ENCODE measurements at places on chromosomes 12 and 14.
A peak's percentile ranks its signal among the peaks of the same experiment; 100 is the strongest.

DNA sequence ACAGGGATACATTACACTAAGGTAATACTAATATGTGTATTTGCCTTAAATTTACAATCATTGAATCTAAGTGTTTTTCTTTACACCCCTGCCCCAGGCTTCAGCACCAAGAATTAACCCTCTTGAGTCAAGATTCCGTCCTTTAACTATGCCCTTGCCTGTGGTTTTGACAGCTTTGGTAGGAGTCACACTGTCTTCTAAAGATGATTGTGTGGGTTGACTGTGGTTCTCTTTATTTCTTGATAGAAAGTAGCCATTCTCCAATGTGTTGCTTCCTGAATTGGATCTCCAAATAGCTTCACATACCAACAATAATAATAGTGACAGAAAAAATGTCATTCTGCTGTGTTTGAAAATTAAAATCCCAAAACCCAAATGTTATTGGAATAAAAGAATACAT, 3.6 kb downstream of the CLEC7A start:
- DNase-seq: no peak

DNA sequence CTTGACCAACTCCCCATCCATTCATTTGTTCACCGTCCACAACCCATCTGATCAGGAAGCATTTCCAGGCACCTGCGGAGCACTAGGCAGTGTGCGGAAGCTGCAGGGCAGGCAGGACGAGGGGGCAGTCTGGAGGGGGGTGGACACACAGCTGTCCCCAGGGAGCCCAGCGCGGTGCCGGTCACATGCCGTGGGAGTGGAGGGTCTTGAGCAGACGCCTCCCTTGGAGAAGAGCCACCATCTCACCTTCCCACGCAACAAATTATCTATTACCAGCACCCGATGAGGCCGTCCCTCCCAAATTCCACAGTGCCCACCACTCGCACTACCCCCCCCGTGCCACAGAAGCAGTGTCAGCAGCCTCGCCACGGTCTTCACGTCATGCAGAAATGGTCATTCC, 10.8 kb downstream of the DLK1 start:
- DNase-seq: no peak

DNA sequence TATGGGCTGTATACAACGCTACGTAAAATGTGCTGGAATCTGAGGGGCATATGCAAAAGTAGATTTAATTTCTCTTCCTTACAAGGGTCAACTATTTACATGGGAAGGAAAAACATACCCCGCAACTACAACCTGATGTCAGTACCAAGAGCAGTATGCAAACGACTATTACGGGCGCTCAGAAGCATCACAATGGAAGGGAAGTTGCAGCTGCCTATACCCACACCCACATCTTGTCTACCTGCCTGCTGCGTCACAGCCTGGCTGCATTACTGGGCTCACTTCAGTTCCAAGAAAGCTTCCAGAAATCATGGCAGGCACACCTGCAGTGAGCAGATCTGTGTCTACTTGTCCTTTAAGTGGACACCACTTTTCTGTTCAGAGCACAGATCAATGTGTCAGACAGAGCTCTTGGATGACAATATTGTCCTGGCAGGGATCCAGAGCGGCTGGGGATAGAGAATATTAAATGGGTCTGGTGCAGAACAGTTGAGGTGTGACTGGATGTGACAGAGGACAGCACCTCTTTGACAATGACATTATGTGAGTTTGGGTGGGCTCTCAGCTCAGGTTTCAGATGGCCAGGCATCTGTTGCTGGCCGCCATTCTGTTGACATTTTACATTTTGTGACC, 41.5 kb upstream of the GNG2 start:
- DNase-seq: no peak

DNA sequence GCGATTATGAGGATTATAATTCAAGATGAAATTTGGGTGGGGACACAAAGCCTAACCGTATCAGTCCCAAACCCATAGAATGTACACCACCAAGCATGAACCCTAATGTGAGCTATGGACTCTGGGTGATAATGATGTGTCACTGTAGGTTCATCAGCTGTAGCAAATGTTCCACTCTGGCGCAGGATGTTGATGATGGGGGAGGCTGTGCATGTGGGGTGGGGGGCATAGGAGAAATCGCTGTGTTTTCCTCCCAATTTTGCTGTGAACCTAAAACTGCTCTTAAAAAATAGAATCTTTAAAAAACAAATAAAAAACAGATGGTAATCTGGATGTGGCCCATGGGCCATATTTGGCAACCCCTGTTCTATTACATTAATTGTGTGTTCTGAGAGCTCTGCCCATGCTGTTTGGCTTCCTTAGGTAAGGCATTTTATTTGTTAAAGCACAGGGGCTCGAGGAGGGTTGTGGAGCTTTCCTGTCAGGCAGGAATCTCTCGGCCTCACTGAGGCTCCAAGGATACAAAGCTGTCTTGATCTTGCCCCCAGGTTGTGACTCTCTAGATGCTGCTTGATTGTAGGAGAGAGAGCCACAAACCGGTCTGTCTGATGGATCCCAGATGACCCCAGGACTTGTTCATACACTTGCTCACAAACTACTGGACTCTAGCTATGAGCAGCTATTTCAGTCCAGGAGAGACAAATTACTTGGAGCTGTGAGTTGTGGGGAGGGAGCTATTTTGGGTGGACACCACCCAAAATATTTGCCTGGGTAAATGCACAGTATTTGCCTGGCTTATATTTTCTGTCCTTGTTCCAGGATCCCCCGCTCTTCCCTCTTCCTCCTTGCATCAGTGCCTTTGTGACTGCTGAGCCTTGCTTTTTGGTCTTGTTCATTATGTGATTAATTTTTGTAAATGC, 340.2 kb downstream of the MED13L start:
- no peak for DNase-seq

DNA sequence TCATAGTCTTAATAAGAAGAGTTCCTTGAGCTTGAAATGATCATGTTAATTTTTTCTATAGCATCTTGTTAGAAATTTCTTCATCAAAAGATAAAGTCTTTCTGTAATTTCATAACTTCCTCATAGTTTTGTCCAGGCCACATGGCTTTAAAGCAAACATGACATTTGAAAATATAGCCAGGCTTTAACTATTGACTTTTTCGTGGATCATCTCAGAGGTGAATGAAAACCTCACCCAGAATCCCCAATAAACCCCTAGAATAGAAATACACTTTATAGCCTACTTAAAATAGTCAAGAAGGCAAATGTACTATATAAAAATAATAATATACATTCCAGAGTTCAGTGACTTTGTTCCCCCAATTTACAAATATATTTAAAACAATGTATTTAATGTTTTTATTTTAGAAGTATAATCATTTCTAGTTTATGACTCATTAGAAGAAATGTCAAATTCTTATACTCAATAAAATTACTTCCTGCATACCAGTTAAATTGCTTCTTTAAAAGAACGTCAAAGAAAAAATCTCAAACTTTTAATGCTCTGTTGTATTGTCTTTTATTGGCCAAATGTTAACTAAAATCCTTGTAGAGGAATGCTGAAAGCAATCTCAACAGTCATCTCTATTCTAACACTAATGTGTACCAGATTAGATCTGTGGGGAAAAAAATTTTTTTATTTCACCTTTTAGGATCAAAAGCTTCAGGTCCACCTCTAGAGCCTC, 21.6 kb downstream of the EXOC5 start:
- no peak for DNase-seq

DNA sequence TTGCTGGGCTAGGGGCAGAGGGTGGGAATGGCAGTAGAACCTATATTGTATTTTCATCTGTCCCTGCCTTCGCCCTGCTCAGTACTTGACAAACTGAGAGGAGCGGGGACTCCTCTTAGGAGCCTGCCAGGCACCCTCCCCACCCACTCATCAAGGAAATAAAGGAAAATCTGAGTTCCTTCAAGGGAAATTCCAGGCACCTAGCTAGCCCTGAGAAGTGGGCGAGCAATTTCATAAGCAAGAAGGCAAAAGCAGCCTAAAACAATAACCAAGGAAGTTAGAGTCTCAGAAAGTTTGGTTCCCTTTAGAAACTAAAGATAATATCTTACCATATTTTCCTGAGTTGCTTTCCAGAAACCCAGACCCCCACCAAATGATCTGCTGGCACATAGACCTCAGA, 10.6 kb upstream of the PLEKHD1 start:
- no peak for DNase-seq

GRCh38 chr14:37594238-37594970, 645 bp downstream of the FOXA1 start:
- DNase-seq: no peak

DNA sequence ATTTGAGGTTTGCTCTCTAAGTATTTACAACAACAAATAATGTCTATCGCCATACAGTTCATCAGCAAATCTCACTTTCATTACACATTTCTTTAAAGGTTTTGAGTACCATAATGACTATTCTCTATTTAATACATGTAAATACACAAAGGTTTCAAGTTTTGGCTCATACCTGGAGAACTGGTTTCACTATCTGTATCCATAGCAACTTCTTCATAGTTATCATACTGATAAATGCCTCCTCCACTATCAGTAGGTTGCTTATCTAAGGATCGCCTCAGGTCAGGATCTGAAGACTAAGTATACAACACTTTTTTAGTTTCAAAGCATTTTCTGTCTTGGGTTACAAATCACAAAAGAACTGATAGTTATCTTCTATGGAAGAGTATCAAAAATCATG, 21.4 kb downstream of the ZFC3H1 start:
- no peak for DNase-seq

- DNase-seq: no peak
Observed at GRCh38 chr12:114412825-114413749, 7.1 kb upstream of the TBX5 start.

- DNase-seq: no peak
Observed at GRCh38 chr12:98772818-98773217, 127.7 kb downstream of the APAF1 start.

GRCh38 chr14:75515629-75515996, 6.7 kb upstream of the BATF start:
- peak; percentile 25 for DNase-seq

DNA sequence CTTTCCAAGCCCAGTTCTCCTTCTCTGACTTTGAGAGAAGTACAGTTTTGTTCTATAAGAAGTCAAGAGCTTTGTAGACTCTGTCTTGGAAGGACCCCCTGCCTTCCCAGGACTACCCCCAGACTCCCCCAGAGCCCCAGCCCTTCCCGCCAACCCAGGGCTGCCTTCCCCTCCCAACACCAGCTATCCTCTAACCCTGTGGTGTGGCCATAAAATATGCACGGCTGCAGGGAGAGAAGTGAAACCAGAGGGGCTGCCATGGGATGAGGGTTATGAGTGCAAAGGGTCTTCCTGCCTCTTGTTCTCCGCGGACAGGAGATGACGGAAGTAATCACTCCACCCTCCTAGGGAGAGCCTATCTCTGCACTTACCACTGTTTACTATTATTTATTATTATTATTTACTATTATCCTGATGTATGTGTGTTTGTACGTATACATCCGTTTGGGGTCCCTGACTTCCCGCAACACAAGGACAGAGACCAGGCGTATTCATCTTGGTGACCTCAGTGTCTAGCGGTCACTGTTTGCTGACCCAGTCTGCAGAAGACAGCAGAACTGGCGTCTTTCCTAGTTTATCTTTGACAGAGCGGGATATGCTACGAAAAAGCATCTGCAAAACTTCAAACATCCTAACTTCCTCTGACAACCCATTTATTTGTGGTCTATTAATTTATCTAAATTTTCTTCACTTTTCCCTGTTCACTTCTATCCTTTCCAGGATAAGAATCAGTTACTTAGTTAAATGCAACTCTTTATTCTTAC, 3.5 kb upstream of the SCNN1A start:
- DNase-seq: no peak

DNA sequence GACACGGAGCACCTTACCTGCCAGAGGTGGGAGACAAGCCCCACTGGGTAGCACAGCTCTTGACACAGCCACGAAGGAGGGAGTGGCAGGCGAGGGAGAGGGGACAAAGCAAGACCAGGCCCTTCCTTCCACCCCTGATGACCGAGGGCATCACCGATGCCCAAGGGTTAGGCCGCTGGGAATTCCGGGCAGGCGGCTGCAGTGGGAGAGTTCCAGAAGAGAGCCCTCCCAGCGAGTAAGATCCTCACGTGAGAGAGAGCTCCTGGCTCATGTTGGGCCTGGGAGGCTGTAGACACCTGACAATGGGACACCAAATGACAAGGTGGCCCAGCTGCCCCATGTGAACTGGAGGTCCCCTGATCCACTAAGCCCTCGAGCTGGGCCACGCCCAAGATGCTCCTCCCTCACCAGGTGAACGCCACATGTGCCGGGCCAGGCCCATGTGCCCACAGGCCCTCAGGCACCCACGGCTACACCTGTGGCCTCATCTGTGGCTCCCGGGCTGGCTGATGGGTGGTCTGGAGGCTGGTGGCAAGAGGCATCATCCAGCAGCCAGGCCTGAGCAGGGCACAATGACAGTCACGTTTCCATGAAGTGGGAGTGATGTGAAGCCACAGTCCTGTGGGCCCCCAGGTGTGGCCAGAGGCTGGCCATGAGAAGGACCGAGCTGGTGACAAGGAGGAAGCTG, 32.1 kb upstream of the C14orf180 start:
- no peak for DNase-seq

- no peak for DNase-seq
Observed at GRCh38 chr12:64145226-64145625, 76.9 kb downstream of the KICS2 start.

DNA sequence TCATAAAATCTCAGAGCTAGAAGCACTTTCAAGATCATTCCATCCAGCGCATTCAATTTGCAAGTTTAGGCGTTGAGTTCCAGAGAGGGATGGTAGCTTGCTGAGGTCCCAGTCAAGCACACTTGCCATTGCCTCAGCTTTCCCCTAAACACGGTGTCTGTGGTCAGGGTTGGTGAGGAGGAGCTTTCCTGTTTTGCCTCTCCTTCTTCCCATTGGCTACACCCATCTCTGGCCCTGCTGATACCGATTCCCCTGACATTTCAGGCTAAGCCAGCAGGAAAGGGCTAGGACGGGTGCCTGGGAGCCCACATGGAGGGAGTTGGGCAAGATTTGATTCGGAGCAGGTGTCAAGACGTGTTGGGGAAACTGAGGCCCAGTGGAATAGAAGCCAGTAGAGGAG, 9.1 kb downstream of the NFATC4 start:
- DNase-seq: no peak

GRCh38 chr12:75698052-75698451, 186.6 kb upstream of the KRR1 start:
- no peak for DNase-seq

DNA sequence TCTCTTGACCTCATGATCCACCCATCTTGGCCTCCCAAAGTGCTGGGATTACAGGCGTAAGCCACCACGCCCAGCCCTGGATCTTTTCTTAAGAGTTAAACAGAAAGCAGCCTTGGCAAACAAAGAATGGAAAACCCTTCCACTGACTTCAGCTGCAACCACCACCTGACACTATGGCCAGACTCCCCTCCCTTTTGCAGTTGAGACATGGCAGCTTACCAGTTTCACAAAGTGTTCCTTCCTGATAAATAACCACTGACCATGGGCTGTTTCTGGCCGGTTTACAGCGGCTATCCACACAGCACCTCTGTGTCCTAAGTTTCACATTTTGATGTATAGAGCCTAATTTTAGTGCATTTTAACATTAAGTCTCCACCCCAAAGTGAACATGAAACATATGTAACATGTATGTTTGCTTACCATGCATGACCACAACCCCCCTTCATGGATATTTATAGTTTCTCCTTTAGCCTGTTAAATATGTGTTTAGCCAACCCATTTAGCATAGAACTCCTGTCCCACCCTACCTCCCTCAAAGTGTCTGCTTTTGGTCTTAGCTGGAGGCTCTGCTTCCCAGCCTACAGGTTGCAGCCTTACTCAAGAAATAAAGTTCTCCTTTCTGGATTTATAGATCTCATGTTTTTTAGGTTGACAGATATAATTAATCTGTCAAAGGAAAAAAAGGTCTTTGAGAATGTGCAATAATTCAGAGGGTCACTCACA, 32.7 kb upstream of the RAB21 start:
- DNase-seq: no peak

All from head of caudate nucleus (tissue), 42 donors.